Pons (tissue), 1 donor: ENCODE measurements at places on chromosomes 16 and 17.

GRCh38 chr16:6557353-6558023 lies 775.2 kb upstream of the RBFOX1 start:
- no peak for DNase-seq

DNA sequence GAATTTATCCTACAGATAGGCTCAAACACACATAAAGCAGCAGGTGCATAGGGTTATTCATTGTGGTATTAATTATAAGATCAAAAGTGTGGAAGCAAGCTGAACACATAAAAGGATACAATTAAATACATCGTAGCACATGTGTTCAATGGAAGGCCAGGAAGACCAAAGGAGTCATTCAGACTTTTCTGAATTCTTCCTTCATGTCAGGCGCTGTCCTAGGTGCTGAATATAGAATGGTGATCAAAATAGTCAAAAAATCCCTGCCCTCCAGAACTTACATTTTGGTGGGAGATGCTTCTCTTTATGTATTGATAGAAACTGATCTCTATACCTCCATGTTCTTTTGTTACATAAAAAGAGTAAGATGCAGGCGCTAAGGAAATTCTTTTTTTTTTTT lies 439.0 kb upstream of the ASIC2 start:
- DNase-seq, result no peak

GRCh38 chr17:54876656-54877195 lies 23.9 kb upstream of the TOM1L1 start:
- no peak for DNase-seq

DNA sequence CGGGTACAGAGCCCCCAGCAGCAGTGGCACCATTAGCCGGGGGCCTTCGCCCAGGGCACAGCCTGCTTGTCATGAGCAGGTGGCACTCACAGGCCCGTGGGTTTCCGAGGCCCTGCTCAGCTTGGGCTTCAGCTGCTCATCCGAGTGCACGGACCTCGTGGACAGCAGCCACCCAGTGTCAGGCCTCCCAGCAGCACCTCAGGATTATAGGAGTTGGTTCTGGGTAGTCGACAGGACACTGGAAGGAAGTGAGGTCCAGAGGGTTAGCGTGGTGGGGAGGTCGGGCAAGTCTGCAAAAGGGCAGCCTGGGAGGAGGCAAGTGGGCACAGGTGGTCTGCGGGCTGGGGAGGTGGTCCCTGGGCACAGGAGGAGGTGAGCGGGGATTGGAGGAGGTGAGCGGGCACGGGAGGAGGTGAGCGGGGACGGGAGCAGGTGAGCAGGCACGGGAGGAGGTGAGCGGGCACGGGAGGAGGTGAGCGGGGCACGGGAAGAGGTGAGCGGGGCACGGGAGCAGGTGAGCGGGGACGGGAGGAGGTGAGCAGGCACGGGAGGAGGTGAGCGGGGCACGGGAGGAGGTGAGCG lies 5.1 kb upstream of the CPNE7 start:
- DNase-seq, result no peak

GRCh38 chr16:50644729-50645128 lies 36.4 kb downstream of the SNX20 start:
- peak; percentile 31 for DNase-seq

DNA sequence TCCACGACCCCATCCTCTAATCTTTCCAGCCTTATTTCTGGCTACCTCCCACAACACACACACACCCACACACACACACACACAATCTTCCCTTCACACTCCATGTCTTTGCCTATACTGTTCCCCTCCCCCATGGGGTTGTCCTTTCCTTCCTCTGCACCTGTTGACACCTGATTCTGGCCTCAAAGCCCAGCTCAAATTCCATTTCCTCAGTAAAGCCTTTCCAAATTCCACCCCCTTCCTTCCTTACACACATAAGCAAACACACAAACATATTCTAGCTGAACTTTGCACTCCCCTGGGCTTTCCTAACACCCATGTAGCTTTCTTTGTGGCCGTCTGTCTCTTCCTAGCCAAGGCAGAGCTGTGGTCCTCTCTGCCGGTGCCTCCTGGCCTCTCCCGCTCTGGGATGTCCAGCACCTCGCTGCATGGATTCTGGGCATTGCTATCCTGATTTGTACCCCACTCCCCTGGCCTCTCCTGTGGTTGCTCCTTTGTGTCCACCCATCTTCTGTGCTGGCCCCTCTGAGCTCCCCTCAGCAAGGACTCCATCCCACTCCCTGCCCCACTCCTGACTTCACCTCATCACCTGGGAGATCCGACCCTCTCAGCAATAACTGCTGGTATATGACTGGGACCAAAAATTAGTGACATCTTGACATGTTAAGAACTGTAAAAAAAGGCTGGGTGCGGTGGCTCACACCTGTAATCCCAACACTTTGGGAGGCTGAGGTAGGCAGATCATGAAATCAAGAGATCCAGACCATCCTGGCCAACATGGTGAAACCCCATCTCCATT lies 8.4 kb upstream of the SRCIN1 start:
- no peak for DNase-seq

DNA sequence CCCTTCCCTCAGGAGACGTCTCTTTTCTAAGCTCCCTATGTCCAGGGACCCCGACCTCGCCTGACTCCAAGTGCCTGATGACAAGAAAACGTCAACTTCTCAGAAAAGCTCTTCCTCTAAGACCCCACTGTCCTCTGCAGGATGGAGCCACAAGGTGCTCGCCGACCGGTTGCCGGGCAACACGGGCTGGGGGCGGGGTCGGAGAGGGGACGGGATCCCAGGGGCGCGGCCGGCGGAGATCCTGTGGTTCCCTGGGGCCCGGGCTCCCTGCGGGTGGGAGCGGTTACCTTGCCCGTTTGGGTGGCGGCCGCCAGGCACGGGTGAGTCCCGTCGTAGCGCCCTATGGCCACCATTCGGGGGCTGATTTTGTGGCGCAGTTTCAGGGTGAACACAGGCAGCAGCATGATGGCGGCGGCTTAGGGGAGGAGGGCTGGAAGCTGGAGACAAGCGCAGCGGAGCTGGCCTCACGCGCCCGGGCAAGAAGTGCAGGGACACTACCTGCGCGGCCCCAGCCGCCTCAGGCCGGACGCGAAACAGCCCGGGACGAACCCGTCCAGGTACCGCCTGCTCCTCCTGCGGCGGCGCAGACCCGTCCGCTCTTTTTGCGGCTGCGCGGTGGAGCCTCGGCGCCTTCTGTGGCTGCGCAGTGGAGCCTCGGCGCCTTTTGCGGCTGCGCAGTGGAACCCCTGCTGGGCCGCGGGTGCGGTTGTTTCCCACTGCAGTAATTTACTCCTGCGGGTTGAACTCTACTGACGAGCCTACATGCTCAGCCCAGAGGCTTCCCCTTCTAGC lies at the start of gene BBS2:
BBS2 (minus strand) TSS at position 566 of the 792 bp plus-strand sequence; CDS start at position 404, 162 bp downstream.
- DNase-seq, result peak; percentile 86

GRCh38 chr17:40532520-40533253 lies 31.3 kb upstream of the TNS4 start:
- no peak for DNase-seq

DNA sequence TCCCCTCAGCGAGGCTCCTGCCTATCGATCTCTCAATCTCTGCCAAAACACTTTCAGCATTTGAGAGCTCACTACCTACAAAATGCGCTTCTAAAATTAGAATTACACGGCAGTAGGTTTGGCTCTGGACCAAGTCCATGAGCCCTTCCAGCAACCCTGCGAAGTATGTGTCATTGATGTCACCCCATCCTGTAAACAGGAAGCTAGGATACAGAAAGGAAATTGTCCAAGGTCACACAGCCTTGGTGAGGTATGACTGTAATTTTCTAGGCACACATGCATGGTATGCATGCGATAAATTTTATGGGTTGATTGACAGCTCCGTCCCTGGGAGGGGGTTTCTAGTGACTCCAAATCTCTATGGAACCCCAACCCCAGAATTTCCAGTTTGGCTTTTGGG lies 330.3 kb upstream of the CDH5 start:
- DNase-seq, result no peak
